ENCODE measurements at places on chromosomes 1 and 21. TPM values are rescaled to one million over a fixed set of nuclear protein-coding genes. Genes with fewer than 3 reads are reported as not detected.

DNA sequence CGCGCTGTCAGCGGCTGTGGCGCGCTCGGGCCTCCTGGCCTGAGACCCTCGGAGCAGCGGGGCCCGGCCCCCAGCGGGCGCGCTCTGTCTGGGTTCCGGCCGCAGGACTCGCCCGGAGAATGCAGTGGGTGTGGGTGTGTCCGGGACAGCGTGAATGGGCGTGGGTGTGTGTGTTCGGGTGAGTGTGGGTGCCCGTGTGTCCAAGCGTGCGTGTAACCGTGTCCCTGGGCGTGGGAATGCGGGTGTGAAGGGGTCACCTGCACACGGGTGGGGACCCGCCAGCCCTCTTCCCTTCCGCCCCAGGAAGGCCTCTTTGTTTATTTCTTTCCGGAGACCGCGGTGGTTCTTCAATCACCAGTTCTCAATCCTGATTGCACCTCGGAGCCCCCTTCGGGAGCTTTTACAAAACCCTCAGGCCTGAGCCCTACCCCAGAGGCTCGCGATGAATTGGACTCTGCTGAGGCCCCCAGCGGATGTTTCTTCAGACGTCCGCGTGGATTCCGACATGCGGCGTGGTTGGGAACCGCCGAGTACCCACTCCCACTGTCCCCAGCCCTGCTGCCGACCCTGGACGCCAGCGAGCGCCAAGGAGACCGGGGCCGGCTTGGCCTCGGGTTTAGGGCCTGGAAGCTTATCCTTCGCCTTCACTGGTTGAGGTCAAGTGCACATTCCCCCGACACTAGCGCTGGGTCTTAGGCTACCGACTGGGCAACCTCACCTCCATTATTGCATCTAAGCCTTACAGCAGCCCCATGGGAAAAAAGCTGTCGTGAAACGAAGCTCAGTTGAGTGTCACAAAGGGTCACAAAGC, 19.3 kb downstream of the SERTAD4 start:
- no peak for DNase-seq

DNA sequence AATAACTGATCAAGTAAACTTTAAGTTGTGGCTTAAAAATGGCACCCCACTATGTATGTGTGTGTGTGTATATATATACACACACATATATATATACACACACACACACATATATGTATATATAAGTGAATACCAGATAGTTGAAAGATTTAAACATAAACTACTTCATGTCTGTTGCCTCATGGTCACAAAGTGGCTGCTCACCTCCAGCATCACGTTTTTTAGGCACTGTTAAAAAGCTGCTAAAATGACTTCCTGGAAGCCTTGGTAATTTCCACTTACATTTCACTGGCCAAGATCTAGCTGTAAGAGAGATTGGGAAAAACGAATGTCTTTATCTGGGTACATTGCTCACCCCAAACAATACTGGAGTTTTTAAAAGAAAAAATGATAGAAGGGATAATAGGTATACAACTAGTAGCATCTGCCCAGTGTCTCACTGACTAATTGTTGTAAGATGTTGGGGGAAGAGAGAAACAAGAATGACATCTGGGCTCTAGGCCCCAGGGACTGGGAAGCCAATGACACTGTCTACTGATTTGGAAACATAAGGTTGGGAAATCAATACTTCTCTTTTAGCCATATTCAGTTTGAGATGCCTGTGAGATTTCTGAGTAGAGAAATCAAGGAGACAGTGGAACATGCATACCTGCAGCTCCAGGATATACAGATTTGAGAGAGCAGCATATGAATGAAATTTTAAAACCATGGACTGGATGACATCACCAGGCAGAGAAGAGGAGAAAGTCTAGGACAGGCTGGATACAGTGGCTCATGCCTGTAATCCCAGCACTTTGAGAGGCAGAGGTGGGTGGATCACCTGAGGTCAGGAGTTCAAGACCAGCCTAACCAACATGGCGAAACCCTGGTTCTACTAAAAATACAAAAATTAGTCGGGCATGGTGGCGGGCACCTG, 42.8 kb downstream of the CLDN14 start:
- no peak for DNase-seq

Gene RNU1-2
- 3,852 TPM for total RNA-seq

GRCh38 chr1:227562933-227563323, 428 bp upstream of the ZNF678 start:
- DNase-seq = no peak

GRCh38 chr1:243315455-243315854, 59.6 kb downstream of the SDCCAG8 start:
- no peak for DNase-seq

Gene OR2L8
- total RNA-seq = 0.36 TPM

DNA sequence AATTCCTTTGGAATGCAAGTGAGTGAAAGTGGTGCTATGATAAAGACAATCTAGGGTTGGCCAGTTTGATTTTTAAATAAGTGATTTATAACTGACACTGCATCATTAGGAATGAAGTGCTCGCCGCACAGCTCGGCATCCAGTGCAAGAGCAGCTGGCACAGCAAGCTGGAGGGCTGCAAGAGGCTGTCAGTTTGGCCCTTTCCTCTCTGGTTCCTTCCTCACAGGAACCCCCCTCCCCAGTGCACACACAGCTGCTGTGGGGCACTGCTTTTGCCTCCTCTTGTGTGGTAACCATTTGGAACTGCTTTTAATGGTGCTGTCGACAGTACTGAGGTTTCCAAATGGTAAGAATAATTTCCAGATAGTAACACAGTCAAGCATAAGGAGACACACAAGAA, 10.4 kb upstream of the BCAR3 start:
- DNase-seq = no peak

Gene OR2T12
- total RNA-seq = not detected

DNA sequence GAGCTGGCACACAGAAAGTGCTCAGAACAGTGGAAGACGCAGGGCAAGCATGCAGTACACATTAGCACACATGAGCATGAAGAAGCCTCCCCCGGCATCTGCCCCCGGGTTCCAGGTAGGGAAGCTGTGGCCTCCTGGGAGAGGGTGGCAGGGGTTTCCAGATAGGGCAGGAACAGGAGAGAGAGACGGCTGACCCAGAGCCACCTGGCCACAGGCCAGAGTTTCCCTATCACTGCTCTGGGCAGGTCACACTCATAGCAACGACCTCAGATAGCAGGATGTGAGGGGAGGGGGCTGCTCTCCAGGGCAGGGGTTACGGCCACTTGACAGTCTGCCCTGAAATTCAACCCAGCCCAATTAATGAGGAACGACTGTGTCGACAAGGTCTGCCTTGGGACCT, 36.6 kb downstream of the GLIS1 start:
- no peak for DNase-seq

DNA sequence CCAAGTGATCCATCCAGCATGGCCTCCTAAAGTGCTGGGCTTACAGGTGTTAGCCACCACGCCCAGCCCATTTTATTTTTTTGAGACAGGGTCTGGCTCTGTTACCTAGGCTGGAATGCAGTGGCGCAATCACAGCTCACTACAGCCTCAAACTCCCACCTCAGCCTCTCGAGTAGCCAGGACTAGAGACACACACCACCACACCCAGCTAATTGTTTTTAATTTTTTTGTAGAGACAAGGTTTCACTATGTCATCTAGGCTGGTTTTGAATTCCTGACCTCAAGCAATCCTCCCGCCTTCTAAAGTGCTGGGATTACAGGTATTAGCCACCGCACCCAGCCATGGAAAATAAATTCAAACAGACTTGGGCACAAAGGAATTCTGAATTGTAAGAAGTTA, 31.9 kb downstream of the PUM1 start:
- no peak for DNase-seq

DNA sequence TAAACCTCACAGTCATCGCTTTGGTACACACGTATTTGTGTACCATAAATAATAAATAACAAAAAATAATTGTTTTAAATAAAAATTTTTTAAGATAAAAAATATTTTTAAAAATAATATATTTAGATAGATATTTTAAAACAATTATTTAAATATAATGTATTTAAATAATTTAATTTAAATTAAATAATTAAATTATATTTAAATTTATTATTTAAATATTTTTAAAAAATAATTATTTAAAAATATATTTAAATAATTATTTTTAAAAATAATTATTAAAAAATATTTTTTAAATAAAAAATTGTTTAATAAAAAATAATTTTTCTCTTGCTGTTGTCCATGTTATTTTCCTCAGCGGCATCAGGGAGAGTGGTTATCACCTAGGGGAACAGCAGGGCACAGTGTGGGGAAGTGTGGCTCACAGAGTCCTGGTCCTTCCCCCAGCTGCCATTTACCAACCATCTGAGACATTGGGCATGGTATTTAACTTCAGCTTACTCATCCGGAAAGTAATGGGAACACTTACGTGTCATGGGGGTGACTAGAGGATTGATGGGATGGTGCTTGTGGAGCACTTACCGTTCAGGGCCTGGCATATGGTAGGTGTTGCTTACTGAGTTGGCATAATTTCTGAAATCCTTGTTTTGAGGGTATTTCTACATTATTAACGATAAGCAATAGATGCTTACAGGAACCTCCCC, 92.9 kb upstream of the TSPAN2 start:
- DNase-seq = no peak

Gene TRABD2B
- not detected for total RNA-seq

Gene TINAGL1
- total RNA-seq = not detected

DNA sequence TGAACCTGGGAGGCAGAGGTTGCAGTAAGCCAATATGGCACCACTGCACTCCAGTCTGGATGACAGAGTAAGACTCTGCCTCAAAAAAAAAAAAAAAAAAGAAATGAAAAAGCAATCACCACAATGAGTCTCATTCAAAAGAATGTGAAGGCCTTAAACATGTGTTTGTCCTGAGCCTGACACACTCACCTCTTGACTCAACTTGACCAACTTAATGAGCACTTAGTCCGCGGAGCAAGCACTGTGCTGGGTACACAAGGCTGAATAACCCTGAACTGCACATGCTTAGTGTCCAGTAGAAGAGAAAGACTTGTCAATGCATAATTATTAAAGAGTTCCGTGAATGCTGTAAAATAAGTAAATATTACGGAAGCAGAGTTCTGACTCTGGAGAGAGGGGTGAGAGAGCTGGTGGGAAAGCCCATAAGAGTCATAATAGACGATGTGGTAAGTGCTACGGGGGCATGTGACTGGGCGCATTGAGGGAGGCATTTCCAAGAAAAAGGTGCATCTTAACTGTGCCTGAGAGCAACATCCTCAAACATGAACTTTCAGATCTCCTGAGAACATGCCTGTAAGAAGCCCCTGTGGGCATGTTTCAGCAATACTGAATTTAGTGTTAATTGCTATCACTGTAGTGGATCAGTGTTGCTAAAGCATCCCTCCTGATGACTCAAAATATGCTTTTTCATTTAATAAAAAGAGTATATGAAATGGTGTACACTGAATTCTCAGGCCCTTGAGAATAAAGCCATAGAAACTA, 27.2 kb downstream of the MCOLN2 start:
- peak; percentile 30 for DNase-seq

Gene TRPM2
- total RNA-seq = 2.0 TPM

Gene RSPH1
- total RNA-seq = not detected

DNA sequence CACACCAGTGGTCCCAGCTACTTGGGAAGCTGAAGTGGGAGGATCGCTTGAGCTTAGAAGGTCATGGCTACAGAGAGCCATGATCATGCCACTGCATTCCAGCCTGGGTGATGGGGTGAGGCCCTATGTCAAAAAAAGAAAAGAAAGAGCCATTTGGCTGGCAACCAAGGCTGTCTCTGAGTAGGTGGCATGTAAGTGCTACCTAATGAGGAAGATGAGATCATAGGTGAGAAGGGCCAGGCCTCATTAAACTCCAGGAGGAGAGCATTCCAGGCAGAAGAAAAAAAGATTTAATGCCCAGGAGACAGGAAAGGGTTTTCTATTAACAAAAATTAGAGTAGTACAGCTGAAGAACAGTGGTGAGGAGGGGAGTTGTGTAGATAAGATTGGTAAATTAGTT, 103.4 kb upstream of the ZNF678 start:
- no peak for DNase-seq

GRCh38 chr1:162240577-162240976, 136.1 kb downstream of the SPATA46 start:
- no peak for DNase-seq

Gene METTL25B
- 9.8 TPM for total RNA-seq

DNA sequence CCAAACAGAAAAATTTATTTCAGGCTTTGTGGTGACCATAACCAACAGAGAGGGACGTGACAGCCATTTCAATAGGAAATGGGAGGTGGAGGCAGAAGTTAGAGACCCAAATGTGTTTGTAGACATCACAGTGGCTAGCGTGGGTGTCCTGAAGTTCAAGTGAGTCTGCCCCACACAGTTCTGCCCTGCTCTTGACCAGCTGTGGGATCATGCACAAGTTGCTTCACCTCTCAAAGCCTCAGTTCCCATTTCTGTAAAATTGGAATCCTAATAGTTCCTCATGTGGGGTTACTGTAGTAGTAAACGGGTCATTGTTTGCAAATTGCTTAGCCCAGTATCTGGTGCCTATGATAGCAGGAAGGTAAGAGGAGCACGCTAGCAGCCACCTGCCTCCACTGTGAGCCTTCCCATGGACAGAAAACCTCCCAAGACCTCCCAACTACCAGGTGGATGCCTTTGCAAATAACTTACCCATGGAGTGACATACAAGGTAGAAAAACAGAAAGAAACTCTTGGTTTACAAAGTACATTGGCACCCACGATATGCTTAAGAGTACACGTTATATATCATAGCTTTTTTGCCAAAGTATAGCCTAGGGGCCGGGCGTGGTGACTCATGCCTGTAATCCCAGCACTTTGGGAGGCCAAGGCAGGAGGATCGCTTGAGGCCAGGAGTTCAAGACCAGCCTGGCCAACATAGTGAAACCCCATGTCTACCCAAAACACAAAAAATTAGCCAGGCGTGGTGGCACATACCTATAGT, 29.1 kb downstream of the FHAD1 start:
- no peak for DNase-seq

Gene KIF2C
- 0.58 TPM for total RNA-seq

DNA sequence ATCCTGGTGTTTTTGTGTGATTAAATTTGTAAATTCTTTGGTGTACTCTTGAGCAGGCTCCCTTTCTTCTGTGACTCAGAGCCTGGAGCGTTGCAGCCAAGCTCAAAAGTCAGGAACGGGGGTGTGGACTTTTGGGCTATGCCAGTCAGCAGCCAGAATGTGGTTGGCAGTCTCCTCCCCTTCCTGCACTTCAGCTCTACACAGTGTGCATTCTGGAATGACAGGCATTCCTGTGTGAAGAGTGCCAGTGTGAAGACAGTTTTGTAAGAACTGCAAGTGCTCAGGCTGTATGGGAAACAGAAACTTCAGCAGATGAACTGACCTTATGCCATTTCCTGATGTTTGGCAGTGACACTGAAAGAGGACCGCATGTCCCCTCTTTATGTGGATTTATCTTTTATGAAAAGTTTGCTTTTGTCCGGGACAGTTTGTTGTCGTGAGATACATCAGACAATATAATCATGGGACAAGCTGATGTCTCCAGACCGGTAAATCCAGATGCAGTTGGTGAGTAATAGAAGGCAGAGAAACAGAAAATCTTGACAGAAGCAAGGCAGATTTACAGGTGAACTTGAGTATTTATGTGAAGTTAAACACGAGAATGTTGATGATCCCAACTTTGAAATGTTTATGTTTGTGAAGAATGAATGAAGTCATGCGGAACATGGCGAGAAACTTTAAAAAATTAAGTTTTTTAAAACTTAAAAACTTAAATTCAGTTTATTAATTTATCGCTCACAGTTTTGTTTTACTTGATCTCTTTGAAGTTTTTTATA, 67.7 kb upstream of the RCC1 start:
- DNase-seq = no peak

All from CD8-positive, alpha-beta T cell (primary cell).